Brain (organoid and tissue), 16 donors: ENCODE measurements at places on chromosomes 12 and 14. TPM values are rescaled to one million over a fixed set of nuclear protein-coding genes. Genes with fewer than 3 reads are reported as not detected.

The GOLGA5 gene
- polyA plus RNA-seq, result 25.2 TPM

The OR4M1 gene
- not detected for polyA plus RNA-seq

The ENDOU gene
- polyA plus RNA-seq, result 0.80 TPM

The DAO gene
- polyA plus RNA-seq, result 0.78 TPM

The IL31 gene
- not detected for polyA plus RNA-seq

The KRT75 gene
- 0.14 TPM for polyA plus RNA-seq

The ENO2 gene
- polyA plus RNA-seq, result 553 TPM
